Cardiac fibroblast (primary cell): ENCODE measurements at places on chromosomes 4 and X.

DNA sequence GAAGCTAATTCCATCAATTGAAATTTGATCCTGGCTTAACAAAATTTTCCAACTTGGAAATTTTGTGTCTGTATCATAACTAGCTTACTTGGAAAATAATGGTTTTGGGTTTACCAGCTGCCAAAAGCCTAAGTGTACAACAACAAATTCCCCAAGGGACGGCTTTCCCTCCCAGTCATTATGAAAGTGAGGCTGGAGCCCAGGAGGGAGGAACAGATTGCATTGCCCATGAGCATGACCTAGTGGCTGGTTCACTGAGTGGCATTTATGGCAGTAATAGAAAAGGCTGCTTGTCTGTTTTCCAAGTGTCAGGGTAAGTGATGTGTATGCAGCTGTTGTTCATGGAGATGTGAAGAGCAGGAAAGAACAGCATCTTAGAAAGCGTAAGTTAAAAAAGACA is 70.8 kb upstream of the HHIP start:
- peak; percentile 54 for DNase-seq

DNA sequence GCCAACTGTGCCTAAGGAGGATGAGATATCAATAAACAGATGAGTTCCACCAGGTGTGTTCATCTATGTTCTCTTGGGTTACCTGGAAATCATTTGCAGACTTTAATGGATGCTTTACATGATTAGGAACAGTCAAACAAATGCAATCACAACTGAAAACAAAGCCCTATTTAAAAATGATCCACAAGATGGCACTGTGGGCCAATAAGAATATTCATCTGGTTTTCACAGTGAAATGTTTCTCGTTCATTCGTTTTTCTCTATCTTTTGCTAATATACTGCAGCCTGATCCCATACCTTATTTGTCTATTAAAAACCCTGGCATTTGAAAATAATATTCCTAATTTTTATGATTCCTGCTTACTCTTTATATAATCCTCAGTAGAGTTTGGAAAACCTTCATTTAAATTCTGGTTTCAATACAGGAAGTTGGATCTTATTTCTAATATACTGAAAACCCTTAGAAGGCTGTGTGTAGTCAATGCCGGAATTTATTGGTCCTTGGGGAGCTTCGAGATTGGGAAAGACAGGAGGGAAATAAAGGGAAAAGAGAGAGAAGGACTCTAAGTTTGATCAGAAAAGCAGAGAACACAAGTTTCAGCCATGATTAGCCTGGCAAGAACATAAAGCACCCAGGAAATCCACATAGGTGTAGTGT is 63.8 kb upstream of the TAPT1 start:
- DNase-seq = peak; percentile 60

GRCh38 chr4:164847967-164848649 is 28.9 kb upstream of the APELA start:
- no peak for DNase-seq

DNA sequence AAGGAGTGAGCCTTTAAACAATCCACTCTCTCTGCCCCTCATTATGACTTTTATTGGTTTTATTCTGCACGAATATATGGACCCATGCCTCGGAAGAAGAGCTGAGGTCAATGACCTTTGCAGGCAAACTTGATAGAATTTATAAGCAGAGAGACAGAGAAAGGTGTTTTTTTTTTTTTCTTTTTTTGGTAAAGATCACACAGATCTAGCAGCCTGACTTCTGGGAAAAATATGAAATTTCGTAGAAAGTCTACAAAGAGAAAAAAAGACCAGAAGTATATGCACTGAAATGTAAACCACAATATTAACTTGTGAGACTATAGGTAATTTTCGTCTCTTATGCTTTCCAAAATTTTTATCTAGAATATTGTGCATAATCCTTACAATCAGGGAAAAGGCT is 61.6 kb downstream of the LEF1 start:
- DNase-seq = no peak

GRCh38 chr4:54961357-54961975 is 163.9 kb downstream of the KDR start:
- peak; percentile 54 for DNase-seq

DNA sequence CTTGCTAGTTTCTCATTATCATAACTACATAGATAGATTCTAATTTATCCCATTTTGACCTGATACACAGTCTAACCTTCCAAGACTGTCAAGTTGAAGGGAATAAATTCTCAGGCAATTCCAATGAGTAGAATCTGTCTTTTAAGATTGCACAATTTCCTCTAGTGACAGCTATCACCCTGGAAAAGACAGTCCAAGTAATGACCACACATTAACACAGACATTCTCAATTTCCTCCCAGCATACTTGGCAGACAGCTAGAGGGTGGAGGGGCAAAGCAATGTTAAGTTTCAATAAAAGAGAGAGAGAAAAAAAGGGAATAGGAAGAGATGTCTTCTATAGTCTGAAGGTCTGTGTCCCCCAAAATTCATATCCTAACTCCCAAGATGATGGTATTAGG is 234.7 kb downstream of the LDB2 start:
- DNase-seq = no peak

- no peak for DNase-seq
These were observed 49.6 kb downstream of the ABLIM2 start for GRCh38 chr4:8108991-8109390.

- no peak for DNase-seq
These were observed 15.6 kb downstream of the PJA1 start for GRCh38 chrX:69149466-69150280.

- no peak for DNase-seq
These were observed 154.7 kb downstream of the RAB28 start for GRCh38 chr4:13329340-13329850.
